ENCODE measurements at places on chromosomes 12 and 14.
A peak's percentile ranks its signal among the peaks of the same experiment; 100 is the strongest.

DNA sequence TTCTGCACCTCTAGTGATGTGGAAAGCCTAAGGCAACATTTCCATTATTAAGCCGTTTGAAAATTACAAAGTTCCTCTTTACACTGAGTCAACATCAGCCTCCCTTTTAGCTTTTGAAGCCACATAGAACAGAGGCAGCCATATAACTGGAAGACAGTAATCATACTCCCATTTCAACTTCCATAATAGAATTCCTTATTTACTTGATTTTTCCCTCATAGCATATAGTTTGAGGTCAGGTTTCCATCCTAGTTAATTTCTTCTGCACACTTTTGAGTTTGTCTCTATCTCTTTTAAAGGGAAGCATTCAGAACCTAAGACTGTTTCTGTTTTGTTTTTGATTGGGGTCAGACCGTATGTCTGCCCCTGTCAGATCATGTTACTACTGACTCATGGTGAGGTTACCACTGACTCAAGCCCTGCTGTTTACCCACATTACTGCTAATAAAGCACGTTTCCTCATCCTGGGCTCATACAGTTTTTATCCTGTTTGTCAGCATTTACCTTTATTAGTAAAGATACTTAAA, 161.0 kb downstream of the SLC38A4 start:
- DNase-seq: no peak

DNA sequence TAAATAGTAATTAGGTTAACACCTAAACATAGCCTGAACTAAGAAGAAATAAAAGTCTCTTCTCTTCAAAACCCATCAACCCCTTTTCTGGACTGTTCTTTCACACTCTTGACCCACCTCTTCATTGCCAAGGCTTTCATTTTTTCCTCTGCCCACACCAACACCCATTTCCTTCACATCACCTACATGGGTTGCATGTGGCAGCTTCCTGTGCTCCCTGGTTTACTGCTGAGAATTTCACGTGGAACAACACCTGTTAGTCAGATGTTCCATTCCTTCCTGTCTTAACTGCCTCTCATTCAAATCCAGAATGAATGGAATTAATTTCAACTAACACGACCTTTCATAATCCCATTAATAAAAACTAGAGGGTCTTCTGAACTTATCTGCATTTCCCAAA, 157.3 kb downstream of the BCAT1 start:
- no peak for DNase-seq

DNA sequence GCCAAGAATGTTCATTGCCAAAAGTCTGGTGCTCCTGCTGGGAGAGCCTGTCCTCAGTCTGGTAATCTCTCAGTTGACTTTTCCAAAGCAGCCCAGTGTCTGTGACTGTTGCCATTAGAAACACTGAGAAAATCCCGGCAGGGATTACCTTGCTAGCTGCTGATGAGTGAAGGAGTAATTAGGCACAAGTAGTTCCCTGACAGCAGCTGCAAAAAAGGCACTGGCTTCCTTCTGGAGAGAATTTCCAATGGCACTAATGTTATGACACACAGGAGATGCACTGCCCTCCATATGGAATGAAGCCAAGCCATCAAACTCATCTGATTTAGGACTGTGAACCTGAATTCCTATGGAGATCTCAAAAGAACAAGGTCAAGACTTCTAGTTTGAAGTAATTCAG, 1321.2 kb upstream of the SEL1L start:
- no peak for DNase-seq

GRCh38 chr12:131603106-131603938, 107.6 kb upstream of the SFSWAP start:
- no peak for DNase-seq

GRCh38 chr12:90945070-90945649, 9.8 kb downstream of the CCER1 start:
- DNase-seq: no peak

DNA sequence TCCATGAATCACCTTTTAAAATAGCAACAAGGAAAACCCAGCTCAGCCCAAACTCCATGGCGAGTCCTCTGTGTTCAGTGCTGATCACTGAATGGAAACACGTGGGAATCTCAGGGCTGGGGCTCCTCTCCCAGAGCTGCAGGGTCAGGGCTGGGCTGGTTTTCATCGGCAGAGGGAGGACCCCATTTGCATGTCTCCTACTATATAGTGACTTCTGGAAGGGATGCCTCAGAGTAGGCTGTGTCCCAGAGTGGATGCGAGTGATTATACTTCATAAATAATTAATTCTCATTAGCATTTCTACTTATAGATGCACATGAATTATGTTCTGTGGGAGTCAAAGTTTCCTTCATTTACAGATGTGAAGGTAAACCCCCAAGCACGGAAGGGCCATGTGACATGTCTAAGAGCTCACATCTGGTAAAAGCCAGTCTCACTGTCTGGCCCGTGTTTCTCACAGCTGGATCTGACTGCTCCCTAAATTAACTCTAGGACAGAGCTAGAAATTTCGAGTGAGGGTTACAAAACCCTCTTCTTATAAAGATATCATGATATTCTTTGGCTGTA, 685.0 kb downstream of the TMEM121 start:
- no peak for DNase-seq

DNA sequence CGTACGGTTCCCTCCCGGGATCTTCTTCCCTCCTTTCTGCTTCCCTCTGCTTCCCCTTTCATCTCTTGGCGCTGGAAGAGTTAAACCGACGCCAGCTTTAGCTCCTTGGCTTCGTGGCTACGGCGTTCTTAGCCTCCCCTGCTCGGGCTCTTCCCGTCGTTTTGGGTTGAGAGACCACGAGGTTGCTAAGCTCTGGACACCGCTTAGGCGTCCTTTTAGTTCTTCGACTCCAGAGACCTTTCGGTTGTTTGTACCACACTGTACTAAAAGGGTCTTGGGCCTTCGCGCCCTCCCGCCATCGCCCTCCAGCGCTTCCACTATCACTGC, 545 bp downstream of the CPSF2 start:
- DNase-seq: no peak

GRCh38 chr12:68159681-68160304, at the start of gene IFNG:
IFNG (minus strand) TSS chr12:68159740; CDS start chr12:68159615, 125 bp downstream.
- DNase-seq: no peak

DNA sequence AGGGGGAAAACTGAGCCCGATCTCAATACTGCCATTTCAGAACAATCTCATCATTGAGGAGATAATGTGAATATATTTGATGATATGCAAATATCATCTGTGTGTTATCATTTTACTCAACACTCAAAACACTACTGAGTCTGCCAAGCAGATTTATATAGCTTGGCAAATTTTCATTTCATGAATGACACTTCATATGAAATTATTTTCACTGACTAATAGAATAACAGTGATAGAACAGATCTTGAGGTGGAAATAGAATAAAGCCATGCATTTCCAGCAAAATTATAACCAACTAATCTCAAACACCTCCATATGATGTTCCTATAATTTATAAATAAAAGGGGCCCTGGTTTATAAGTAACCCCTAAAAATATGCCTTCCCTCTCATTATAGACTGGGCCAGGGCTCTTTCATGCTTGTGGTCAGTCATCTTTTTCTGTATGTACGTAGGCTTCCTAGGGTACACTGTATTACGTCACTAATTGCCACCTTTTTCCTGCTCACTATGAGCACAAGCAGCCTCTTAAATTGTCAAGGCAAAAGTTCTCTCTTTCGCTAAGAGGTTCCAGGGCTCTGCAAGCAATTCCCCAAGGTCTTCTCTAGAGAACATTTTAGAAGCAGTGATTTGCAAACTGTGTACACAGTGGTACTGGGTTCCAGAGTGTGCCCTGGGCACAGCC, 197.1 kb upstream of the FOXN3 start:
- DNase-seq: no peak

- DNase-seq: no peak
These were observed 23.5 kb upstream of the PYGL start for GRCh38 chr14:50967790-50968189.

DNA sequence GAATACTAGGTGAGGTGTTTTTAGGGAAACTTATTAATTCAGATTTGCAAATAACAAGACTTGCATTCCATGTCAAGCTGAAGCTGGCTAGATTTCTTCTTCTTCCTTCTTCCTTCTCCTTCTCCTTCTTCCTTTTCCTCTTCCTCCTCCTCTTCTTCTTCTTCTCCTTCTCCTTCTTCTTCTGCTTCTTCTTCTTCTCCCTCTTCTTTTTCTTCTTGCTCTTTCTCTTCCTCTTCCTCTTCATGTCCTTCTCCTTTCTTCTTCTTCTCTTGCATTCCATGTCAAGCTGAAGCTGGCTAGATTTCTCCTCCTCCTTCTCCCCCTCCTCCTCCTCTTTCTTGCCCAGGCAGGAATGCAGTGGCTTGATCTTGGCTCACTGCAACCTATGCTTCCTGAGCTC, 297.8 kb downstream of the PRKD1 start:
- DNase-seq: no peak

GRCh38 chr12:45284096-45284901, 68.4 kb downstream of the ANO6 start:
- DNase-seq: no peak

DNA sequence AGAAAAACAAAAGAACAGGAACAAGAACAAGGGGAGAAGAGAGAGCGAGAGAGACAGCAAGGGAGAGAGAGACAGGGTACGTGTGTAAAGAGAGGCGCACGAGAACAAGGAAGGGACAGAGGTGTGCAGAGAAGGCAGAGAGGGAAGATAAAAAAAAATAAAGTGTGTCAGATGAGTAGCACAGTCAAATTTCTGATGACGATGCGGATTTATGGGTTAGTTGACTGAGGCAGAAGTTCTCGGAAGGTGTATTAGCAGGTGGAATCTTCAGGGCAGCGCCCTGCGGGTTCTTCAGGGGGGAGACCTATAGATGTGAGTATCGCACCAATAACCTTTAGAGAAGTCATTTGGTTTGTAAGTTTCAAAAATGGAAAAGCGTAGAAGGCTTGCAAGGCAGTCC, 44.8 kb downstream of the PRKAB1 start:
- no peak for DNase-seq

DNA sequence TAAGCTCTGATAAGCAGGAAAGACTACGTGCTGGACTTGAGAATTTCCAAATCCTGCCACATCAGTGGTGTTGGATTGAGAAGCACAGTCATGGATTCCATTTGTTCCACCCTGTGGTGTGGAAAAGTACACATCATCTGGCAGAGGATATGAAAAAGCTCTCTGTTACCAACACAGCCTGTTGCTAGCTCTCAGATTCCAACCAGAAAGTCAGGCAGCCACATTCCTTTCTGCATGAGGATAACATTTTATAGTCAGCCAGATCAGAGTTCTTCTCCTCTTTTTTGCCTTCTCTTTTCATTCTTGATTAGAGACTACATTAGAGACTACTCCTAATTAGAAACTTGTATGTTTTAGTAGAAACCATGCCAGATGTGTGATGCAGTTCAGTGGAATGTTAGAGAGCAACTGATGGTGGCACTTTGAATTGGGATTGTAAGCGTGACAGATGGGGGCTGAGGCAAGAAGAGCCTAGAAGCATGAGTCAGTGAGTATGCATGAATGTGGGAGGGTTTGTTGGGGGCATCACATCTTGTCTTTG, 61.2 kb upstream of the STXBP6 start:
- DNase-seq: no peak

DNA sequence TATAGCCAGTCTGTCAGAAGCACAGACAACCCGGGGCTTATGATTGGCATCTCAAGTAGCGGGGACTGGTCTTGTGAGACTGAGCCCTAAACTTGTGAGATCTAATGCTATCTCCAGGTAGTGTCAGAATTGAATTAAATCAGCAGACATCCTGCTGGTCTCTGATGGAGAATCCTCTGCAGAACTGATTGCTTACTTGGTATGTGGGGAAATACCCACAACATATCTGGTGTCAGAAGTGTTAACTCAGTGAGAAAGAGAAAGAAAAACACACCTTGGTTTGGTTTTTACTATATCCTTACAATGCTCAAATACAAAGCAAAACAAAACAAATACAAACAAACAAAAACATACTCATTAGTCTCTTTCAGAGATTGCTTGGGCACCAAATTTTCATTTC, 10.0 kb downstream of the SEL1L start:
- no peak for DNase-seq

GRCh38 chr12:26467351-26467750, 272.0 kb downstream of the SSPN start:
- DNase-seq: no peak

DNA sequence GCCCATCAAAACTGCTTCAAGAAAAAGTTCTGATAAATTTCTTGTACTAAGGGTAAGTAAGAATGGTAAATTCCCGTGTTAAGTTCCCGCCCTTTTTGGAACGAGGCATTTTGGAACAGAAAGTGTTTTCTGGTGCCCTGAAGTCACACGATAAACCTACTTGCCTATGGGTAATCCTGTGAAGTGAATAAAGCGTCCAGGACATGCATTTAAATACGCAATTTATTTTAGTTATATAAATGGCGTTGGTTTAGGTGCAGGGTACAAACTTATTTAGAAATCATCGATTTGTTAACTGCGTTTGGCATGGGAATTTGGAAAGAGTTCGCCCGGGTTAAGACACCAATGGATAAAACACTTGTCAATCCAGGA, 715 bp upstream of the RAP1B start:
- no peak for DNase-seq

DNA sequence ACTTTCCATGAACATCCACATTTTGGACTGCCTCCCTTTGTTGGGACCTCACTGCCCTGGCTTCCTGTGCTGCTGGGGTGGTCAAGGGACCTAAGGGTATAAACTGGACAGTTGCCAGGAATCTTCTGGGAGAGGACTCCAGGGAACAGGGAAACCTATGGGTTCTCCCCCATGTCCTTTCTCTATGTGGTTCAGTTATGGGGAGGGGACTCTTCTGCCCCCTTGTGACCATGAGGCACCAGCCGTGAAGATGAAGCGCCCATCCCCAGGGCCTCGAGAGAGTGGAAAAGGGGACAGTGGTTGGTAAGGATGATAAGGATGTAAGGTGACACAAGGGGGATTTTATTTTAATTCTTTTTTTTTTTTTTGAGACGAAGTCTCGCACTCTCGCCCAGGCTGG, 177.0 kb upstream of the TMEM132C start:
- DNase-seq: no peak

GRCh38 chr12:61524851-61525250, 735.4 kb upstream of the USP15 start:
- no peak for DNase-seq

GRCh38 chr14:93994919-93995682, 2.0 kb upstream of the CCDC197 start:
- peak; percentile 78 for DNase-seq

GRCh38 chr12:57735198-57735855, 3.2 kb downstream of the AGAP2 start:
- no peak for DNase-seq

DNA sequence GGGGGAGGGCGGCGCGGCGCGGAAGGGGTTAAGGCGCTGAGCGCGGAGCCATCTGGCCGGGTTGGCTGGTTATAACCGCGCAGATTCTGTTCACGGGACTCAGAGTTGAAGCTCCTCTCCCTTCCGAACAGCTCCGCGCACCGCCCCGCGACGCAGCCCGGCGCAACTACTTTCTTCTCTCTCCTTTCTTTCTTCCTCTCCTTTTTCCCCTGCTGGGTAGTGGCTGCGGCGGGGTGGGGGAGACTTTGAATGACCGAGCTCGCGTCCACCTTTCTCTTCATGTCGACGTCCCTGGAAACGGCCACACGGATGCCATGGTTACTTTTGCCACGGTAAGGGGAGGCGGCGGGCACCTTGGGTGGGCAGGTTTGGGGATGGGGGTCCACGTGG, at the start of gene NTF3:
NTF3 (plus strand) TSS at position 98 of the 390 bp plus-strand sequence; CDS start at position 315, 217 bp downstream.
- DNase-seq: no peak

- DNase-seq: no peak
These were observed 95.4 kb downstream of the ITPR2 start for GRCh38 chr12:26737487-26738030.

GRCh38 chr14:101456246-101457175, 104.8 kb upstream of the DIO3 start:
- no peak for DNase-seq
